ENCODE measurements at places on chromosomes 4 and X.

DNA sequence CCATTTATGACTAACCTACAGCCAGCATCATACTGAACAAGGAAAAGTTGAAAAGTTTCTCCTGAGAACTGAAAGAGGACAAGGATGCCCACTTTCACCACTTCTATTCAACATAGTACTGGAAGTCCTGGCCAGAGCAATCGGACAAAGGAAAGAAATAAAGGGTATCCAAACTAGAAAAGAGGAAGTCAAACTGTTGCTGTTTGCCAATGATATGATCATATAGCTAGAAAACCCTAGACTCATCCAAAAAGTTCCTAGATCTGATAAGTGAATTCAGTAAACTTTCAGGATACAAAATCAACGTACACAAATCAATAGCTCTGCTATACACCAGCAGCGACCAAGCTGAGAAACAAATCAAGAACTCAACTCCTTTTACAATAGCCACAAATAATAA, 64.5 kb downstream of the CENPC start:
- no peak for DNase-seq

- DNase-seq: no peak
Measured at GRCh38 chrX:110509755-110510532, 151.3 kb downstream of the RTL9 start.

DNA sequence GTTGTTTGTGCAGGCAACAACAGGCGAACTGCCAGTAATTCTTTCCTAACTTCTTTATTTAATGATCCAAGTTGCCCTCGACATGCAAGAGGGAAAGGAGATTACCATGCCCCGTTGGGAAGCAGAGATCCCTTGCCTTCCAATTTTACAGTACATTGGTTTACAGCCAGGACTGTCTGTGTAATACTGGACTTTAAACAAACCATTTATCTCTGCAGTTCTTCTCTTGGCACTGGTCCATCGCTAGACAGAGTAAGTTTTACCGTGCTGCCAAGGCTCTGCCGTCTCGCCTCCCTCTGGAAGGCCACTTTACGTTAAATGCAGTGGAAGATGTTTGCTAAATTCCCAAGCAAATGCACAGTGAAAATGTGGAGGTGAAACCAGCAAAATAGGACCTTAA, 660.3 kb upstream of the PRKX start:
- no peak for DNase-seq

- DNase-seq: no peak
Measured at GRCh38 chrX:120321520-120322281, 10.4 kb upstream of the TMEM255A start.

GRCh38 chr4:6206771-6207290, 6.5 kb upstream of the JAKMIP1 start:
- DNase-seq: no peak

DNA sequence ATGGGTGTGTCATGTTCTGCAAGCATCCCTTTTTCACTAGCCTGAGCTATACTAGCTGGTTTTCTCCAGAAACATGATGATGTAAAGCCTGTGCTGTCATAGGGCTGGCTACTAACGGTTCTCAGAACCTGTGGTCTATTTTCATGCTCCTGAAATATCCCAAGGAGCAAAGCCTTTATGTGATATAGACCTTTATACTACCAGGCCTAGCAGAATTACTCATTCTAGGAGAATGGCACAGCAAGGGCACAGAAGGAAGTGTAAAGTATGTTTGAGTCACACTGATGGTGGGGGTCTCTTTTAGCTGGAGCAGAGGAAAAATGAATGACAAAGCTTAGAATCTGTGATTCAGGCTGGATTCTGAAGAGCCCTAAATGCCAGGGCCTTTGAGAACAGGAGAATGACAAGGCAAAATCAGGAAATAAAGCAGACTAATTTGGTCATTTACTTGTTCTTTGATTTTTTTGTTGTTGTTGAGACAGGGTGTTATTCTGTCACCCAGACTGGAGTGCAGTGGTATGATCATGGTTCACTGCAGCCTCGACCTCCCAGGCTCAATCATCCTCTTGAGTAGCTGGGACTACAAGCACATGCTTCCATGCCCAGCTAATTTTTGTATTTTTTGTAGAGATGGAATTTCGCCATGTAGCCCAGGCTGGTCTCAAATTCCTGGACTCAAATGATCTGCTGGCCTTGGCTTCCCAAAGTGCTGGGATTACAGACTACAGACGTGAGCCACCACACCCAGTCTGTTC, 11.8 kb downstream of the TCEAL1 start:
- no peak for DNase-seq

DNA sequence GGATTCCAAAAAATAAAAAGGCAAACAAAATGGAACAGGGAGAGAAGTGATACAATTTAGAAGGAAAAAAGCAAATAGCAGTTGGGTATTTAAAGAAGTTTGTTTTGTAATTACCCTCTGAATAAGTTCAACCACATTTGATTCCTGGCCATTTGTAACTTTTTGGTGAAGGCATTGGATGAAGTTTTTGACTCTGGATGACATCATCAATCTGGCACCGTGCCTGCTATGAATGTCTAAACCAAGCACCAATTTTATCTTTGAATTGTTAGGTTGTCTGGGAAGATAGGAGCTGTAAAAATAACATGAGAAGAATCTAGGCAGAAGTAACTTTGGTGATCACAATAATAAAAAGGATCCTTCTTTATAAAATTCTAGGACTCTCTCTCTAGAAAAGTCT, 29.5 kb downstream of the TMPRSS11A start:
- no peak for DNase-seq

- no peak for DNase-seq
Measured at GRCh38 chr4:152537881-152538280, 2.0 kb upstream of the FBXW7 start.

- DNase-seq: no peak
Measured at GRCh38 chr4:139899346-139899745, 233.7 kb downstream of the MGST2 start.

DNA sequence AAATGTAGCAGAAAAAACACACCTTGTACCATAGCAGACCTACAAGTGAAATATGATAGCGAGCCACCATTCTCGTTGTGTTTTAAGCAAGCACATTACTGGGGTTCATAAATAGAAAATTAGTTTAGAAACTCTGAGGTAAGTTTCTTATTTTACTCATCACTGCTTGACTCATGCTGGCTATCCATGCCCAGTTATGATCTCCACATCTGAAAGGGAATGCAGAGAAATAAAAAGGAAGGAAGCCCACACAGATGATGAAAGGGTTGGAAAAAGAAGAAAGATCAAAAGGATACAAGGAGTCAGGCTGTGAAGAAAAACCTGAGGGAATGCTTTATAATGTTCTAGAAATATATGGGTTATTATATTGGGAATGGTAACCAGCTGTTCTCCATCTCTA, 54.5 kb downstream of the CAMK2D start:
- DNase-seq: no peak

GRCh38 chr4:84924434-84924833, 42.1 kb downstream of the WDFY3 start:
- no peak for DNase-seq

GRCh38 chr4:152039691-152040090, 278.9 kb upstream of the GATB start:
- no peak for DNase-seq

DNA sequence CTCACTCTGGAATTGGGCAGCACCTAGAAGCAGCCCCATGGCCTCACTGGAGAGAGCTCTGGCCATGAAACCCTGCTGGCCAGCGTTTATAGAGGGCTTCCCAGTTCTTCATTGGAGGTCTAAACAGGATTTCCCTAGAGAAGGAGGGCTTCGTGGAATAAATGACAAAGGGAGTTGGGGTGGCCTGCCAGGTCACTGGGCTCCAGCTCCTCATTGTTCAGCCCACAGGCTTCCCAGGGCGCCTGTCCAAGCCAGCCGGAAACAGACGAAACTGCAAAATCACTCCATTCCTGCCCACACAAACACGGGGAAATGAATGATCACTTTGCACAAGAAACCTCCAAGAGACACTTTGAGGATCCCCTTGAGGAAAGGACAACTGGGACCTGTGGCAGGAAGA, 189.7 kb downstream of the TSPAN5 start:
- DNase-seq: no peak

DNA sequence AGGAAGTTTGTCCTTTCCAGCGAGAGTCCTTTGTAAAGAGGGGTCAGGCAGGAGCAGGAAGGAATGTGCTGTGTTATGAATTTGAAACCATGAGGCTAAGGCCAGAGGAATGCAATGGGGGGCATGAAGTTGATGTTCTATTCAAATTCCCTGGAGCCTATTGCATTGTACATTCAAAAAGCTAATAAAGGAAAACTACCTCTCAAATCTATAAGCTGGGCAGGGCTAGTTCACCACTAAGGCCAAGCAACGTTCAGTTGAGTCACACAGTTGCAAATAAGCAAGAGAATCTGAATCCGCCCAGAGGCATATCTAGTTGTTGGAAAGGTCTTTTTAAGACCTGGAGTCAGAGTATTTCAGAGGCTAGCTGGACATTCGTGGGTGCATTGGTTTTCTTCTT, 148.3 kb downstream of the DCTD start:
- no peak for DNase-seq

DNA sequence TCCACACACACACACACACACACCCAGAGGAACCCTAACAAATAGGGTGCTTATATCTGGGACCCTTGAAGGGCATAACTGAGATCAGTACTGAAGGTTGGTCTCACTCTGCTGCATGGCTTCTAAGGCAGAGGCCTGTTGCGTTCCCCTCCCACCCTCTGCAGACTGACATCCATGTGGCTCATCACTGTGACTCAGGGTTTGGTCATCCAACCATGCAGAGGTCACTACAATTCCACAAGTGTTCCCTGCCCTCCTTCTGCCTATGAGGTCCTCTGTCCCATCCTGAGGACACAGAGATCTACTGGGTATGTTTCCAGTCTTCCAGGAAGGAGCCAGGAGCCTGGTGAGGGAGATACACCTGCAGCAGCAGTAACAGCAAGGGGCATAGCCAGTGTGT, 55.8 kb downstream of the XAGE2 start:
- DNase-seq: no peak

DNA sequence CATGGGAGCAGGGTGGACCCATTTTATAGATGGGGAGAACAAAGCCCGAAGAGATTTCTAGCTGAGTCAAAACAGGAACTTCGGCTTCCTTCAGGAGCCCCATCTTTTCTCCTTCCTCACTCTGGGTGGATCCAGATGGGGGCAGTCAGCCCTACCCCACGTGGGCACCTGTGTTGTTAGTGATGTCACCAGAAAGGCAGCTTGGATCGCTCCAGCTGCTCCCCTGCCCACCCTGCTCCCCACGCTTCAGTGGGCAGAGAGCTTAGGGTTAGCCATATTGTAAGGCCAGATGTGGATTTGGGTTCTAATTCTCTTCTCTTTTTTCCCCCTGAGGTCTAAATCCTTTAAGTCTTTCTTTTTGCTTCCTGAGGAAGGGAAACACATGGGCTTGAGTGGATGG, 132.3 kb upstream of the PJA1 start:
- no peak for DNase-seq

GRCh38 chr4:37770016-37770415, 56.5 kb upstream of the PGM2 start:
- no peak for DNase-seq

GRCh38 chr4:4377732-4378460, 9.0 kb upstream of the NSG1 start:
- no peak for DNase-seq

DNA sequence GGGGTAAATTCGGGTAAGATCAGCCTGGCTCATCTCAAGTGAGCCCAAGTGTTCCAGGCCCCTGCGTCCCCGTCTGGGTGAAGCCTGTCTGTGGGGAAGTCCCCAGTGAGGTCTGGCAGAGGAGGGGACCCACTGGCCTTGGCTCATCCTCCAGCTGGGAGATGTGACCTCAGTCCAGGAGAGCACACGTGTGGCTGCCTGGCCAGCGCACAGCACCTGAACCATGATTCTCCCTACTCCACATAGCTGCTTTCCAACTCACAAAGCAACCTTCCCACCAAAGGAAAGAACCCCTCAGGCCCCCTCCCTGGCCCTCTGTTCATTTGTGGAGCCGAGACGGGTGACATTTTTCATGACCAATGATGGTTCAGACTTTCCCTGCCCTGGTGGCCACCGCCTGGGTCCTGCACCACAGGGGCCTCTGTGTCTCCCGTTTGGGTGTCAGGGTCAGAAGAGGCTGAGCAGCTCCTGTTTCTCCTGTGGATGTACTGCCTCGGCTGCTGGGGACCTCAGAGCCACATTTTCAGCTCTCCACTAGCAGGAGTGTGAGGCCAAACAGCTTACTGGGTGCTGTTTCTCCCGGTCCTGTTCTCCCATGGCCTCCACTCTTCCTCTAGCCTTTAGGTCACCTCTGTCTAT, 111.4 kb downstream of the CPZ start:
- no peak for DNase-seq

DNA sequence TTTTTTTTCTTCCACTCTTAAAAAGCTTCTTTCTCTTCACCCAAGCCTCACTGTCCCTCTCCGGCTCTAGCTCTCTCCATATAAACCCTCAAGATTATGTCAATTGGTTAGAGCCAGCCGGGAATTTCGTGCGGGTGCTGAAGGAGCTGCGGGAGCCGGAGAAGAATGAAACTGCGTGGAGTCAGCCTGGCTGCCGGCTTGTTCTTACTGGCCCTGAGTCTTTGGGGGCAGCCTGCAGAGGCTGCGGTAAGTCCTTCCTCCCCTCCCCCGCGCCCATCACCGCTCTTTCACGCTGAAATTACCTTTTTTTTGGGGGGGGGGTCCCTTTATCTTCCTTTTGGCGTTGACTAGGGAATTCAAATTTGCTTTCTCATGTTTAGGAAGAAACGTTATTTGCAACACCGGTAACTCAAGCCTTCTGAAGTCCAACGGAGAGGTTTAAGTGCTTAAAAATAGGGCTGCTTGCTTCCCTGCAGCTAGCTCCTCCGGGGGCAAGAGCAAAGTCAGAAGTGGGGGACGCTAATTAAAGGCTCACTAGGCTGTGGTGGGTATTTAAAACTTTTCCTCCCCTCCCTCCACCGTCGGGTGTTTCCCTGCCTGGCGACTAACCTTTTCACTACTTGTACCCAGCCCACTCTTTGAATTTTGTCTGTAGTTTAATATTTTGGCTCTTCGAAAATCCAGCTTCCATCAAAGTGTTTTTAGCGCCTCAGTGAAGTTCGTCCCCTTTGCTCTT, 491 bp downstream of the COL4A5 start:
- DNase-seq: no peak

DNA sequence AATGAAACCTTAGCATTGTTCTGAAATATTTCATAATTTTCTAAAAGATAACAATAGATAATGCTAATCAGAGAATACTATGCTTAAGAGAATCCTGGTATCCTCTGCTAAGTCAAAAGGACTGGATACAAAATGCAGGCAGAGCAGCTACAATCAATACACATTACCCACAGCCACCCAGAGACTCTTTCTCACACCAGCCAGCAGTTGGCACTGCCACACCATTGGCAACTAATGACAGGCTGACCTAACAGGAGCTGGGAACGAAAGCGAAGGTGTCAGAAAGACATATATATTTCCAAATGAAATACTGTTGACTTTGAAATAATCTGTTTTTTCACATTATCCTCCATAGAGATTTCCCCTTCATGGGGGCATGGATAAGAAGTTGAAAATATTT, 122.6 kb upstream of the PLAC1 start:
- DNase-seq: no peak

GRCh38 chr4:72286185-72286584, 254.4 kb downstream of the NPFFR2 start:
- no peak for DNase-seq
